ENCODE measurements at places on chromosomes 7 and 10.
A peak's percentile ranks its signal among the peaks of the same experiment; 100 is the strongest.

- no peak for DNase-seq
Measured at GRCh38 chr7:149723795-149724495, 49.4 kb downstream of the ZNF467 start.

DNA sequence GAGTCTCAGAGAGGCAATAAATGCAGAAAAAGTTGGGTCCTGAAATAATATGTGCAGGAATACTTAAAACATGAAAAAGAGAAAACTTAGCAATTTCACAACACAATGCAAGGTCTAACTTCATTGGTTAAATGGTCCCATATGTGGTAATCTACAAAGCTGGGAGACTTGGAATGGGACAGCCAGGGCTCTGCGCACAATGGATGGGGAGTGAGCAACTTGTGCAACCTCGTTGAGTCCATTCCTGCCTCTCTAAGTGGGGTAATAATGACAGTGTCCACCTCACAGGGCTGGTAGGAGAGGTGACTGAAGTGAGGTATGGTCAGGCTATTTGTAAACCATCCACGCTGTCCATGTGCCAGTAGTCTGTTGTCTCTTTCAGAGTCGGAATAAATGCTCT is 11.8 kb upstream of the EMX2 start:
- no peak for DNase-seq

- DNase-seq, result no peak
Measured at GRCh38 chr7:20578257-20578771, 37.2 kb upstream of the ABCB5 start.

- DNase-seq, result no peak
Measured at GRCh38 chr7:40704172-40704571, 569.4 kb downstream of the SUGCT start.

DNA sequence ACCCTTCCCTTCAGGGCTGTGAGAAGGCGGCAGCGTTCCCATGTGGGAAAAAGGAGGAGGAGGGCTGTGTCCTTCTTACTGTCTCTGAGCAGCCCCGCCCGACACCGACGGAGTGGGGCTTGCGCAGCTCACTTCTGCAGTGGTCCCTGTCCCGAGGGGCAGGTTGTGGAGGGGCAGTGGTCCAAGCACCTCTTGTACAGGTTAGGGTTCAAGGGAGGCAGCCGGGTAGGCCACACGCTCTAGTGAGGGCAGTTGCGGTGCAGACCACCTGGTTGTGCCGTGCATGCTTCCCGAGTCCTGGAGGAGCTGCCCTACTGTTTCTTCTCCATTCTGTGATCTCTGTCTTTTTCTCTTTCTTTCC is 32.8 kb downstream of the AGAP3 start:
- DNase-seq, result no peak

DNA sequence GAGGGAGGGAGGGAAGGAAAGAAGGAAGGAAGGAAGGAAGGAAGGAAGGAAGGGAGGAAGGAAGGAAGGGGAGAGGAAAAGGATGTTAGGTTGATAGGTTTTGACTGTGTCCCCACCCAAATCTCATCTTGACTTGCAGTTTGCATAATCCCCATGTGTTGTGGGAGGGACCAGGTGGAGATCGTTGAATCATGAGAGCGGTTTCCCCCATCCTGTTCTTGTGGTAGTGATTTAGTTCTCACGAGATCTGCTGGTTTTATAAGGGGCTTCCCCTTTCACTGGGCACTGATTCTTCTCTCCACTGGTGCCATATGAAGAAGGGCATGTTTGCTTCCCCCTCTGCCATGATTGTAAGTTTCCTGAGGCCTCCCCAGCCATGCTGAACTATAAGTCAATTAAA is 15.1 kb upstream of the NUDCD3 start:
- DNase-seq, result no peak

DNA sequence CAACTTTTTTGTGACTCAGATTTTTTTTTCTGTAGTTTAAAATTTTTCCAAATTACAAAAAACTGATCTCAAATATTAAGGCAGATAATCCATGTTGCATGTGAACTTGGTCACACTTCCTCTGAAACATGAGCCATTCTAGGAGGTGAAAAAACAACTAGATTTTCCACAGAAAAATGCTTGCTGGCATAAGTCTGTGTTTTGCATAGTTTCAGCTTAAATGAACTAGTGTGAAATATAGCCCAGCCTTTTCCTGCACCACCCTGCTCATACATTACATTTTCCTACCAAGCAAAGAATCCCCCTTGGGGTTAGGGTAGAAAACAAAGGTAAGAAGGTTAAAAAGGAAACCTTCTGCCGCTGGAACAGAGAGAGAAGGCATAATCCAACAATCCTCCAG is 48.2 kb downstream of the SLC25A13 start:
- DNase-seq, result no peak

DNA sequence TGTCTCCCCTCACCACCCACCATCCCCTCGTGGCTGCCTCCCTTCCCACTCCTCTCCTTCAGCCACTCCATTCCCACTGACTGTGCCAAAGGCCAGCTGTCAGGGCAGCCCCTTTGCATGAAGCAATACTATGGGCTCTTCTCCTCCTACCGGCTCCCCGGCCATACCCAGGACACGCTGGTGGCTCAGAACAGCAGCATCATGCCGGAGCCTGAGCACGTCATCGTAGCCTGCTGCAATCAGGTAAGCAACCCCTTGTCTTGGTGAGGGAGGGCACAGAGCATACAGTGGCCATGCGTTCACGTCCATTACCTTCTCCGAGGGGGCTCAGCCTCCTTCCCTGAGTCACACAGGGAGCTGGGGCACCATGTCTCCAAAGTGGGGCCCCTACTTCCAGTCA is 11.6 kb downstream of the CHAT start:
- no peak for DNase-seq

GRCh38 chr7:85074-85882 is 107.1 kb upstream of the FAM20C start:
- DNase-seq, result no peak

DNA sequence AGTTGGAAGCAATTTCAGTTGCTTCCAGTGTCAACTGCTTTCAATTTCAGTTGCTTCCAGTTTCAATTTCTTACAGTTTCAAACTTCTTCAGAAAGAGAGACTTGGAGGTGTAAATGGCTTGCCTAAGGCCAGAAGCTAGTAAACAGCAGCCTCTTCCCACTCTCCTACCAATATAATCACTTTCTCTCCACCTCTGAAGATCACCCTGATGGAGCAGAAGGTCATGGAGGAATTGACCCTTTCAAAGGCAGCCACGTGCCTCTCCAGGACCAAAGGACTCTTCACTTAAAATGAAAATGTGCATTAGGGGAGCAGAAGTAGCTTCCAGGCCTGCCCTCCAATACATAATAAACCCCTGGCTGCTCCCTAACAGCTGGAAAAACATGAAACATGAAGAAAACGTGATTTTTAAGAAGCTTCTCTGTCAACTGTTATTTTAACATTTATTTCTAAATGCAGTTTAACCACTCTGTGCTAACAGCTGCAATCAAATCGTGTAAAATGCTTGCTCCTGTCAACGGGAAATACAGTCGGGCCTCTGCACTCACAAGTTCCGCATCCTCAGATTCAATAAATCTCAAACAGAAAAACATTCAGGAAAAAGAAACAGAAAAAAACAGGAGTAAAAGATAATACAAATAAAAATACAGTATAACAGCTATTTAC is 1020.6 kb downstream of the XPNPEP1 start:
- DNase-seq, result no peak

- no peak for DNase-seq
Measured at GRCh38 chr7:36880108-36880507, 155.8 kb upstream of the AOAH start.

DNA sequence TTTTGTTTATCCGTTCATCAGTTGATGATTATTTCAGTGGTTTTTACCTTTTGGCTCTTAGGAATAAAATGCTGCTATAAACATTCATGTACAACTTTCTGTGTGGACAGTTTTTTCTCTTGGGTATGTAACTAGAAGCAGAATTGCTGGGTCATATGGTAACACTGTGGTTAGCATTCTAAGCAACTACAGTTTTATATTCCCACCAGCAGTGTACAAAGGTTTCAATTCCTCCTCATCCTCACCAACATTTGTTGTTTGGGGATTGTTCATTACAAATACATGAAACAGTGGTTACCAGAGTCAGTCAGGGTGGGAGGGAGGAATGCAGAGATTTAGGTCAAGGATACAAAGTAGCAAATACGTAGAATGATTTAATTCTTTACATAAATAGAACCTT is 97.0 kb downstream of the NPSR1 start:
- no peak for DNase-seq

GRCh38 chr10:89946106-89946505 is 244.7 kb downstream of the KIF20B start:
- DNase-seq, result no peak

DNA sequence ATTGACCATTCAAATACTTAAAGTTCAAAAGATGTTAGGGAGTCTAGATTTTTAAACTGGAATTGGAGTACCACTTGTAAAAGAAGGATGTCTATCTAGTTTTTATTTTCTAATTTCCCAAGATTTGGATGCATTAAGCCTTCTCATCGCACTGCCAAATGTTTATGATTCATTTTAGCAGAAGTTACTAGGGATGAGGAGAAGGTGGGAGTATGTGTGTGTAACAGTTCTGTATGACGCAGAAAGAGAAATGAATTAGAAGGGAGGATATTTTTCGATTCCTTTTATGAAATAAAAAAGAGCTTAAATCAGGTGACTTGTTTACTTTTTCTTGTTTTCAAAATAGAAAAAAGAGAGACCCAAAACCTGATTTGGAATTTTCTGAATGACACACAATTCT is 6.8 kb upstream of the SLK start:
- no peak for DNase-seq

DNA sequence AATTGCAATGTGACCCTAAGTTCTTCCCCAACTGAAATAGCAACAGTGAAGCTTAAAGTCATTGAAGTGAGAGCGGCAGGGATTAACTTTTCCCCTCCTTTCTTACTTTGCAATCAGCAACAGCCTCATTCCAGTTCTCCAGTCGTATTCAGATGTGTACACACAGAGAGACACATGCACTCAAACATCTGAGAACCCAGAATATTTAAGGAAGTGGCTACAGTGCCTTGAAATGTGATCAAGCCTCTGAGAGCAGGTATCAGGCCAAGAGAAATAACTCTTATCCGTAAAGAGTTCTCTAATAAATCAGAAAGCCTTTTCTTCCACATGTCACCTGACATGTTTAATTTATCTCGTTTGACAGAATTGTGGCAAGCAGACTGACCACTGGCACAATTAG is 388.9 kb upstream of the NPVF start:
- DNase-seq, result no peak

- peak; percentile 69 for DNase-seq
Measured at GRCh38 chr7:92809760-92810573, 26.4 kb downstream of the CDK6 start.

- no peak for DNase-seq
Measured at GRCh38 chr10:42940487-42941294, 136.2 kb upstream of the RET start.

DNA sequence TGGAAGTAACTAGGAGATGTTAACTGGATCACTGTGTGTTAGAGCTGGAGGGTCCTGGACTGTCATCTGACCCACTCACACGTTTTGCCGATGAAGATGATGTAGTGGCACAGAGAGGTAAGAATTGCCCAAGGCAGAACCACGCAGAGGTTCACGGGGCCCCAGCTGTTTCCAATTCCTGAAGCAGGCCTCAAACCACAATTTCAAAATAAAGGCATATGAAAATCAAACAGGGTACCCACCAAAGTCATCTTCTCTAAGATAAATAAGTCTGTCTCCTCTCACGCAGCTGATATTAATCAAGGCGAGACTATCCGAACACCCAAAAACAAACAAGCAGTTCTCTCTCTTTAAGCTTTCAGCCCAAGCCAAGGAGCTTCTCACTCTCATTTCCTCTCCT is 113.3 kb upstream of the JCAD start:
- no peak for DNase-seq

DNA sequence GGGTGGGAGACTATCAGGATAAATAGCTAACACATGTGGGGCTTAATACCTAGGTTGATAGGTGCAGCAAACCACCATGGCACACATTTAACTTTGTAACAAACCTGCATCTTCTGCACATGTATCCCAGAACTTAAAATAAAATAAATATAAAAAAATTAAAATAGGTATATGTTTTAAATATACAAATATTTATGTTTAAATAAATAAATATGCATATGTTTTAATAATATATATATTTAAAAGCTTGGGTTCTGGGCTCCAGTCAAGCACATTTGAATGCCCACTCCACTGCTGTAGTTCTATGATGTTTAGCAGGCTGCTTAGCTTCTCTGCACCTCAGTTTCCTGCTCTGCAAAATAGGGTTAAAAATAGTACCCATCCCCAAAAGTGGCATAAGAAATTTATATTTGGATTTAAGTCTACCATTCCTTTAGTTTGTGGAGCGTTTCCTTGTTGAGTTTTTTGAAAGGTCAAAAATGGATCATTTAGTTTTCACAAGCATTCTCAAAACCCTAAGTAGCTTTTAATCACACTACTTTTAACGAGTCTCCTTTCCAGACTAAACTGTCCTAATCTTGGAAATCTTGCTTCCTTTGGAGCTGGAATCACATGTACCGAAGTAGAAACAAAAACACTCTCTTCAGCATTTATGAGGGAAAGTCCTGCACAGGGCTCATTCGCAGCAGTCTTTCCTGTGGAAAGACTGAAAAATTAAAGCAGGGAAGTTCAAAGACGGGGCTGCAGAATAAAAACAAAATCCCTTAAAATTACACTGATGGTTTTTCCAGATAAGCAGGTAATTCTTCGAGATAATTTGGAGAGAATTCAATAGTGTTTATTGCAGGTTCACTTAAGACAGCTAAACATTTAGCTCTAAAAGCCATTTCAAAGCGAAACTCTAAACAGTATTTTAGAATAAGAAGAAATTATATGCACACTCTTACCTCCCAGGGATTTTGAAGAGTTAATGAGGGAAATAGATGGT is 111.7 kb upstream of the LYZL1 start:
- no peak for DNase-seq

GRCh38 chr7:158495216-158495615 is 92.4 kb downstream of the PTPRN2 start:
- no peak for DNase-seq

DNA sequence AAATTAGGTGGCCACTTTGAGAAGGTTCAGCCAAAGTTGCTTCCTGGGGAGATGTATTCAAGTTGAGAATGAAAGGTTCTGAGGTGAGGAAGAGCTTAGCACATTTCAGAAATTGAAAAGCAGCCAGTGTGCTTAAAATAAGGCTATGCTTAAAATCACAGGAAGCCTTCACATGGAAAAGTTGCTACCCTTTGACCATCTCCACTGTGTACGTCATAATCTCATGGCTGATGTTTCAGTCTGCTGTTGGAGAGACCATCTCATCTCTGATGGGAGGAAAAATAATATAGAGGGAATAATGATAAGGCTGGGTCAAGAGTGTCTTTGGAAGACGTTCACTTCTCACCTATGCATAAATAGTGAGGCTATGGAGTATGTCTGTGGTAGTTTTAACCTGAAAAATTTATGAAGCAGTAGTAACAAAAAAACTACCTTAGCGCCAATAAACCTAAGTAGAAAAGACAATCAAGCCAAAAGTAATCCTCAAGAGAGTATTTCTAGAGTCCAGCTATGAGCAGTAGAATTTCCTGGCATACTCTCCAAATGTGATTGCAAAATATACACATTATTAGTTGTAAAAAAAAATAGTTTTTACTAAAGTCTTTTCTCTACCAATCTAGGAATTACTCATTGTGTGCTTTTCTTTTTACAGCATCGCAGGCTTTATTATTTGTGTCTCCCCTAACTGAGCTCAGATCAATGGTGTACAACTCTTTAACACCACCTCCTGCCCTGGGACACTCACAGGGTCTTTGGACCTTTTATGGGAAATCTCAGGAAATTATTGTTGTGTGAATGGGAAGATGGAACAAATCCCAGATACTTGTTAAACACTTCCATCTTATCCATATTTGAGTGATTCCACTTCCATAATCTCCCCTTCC is 435.2 kb upstream of the LRGUK start:
- no peak for DNase-seq
